GM12891 (cell line): ENCODE measurements at places on chromosomes 3 and 15.

GRCh38 chr15:42672444-42672843, 64.5 kb downstream of the CDAN1 start:
- no peak for DNase-seq

- DNase-seq, result no peak
Measured at GRCh38 chr3:14179795-14180194, 1.2 kb downstream of the LSM3 start.

DNA sequence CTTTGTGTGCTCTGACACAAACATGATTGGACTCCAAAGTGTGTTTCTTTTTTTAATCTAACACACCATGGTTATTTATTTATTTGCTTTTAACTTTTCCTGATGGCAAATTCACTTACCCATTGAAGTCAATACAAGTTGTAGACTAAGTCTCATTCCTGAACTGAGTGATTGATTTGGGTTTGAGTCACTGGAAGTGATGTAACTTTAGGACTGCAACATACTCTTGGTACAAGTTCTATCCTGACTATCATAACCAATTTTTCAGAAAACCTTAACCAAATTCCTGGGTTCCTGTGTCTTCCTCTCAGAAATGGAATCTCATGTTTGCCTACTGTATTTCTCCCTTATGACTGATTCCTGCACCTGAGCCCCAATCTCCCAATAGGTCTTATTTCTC, 590.0 kb upstream of the ROBO1 start:
- DNase-seq, result no peak

DNA sequence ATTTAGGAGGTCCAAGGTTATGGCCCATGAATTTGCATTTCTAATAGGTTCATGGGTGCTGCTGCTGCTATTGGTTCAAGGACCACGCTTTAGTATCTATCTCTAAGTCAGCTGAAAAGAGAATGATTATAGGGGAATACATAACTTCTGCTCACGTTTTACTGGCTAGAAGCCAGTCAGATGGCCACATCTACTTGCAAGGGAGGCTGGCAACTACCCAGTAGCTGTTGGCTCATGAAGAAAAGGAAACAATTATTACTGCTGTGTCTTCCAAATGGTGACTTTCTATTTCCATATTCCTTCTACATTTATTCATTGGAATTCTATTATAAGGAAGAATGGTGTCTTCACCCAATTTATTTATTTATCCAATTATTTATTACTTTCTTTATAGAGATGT, 54.2 kb downstream of the SLC25A36 start:
- DNase-seq, result no peak

GRCh38 chr3:11251807-11252176, 20.4 kb upstream of the ATG7 start:
- no peak for DNase-seq

- no peak for DNase-seq
Measured at GRCh38 chr15:44736181-44736765, at the start of gene TRIM69. TRIM69 (plus strand) TSS chr15:44736528; CDS start chr15:44736705, 177 bp downstream.

GRCh38 chr3:16741103-16741758, 136.0 kb upstream of the DAZL start:
- no peak for DNase-seq
